ENCODE measurements at places on chromosomes 1 and 21.

DNA sequence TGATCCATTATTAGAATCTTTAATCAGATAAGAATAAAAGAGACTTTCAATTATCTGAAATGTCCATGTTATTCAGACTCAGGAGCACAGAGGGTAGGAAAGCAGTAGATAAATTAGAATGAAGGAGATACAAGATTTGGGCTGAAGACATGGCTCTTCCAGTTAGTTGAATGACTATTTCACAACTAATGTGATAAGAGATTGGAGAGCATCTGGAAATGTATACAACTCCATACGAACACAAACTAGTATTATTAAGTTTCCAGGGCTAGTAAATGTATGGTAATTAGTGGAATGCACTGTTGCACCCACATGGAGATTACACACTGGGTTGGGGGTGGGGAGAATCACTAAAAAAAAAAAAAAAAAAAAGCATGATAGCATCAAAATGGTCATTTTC is 618.0 kb downstream of the KIF26B start:
- no peak for DNase-seq

GRCh38 chr1:20921285-20921684 is 134.2 kb upstream of the HP1BP3 start:
- DNase-seq: no peak

- no peak for DNase-seq
Observed at GRCh38 chr1:206893380-206893779, 3.9 kb upstream of the IL24 start.

- DNase-seq: no peak
Observed at GRCh38 chr21:17519965-17520609, 7.2 kb downstream of the CXADR start.

DNA sequence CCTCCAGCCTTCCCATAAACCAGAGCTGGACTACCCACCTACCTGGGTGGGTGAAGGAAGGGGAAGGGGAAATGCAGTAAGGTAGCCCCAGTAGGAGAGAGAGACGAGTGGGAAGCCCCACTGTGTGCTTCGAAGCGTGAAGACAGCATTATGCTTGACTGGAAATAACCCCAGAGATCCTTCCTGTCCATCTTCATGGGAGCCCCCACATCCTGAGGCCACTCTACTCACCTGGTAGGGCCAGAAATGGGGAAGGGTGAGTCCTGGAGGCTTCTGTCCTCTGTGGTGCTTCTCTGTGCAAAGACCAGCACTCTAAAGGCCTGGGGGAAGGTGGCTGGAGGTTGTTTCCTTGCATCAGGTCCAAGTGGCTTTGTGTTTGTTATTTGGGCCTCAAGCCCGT is 10.0 kb upstream of the RASSF5 start:
- no peak for DNase-seq

DNA sequence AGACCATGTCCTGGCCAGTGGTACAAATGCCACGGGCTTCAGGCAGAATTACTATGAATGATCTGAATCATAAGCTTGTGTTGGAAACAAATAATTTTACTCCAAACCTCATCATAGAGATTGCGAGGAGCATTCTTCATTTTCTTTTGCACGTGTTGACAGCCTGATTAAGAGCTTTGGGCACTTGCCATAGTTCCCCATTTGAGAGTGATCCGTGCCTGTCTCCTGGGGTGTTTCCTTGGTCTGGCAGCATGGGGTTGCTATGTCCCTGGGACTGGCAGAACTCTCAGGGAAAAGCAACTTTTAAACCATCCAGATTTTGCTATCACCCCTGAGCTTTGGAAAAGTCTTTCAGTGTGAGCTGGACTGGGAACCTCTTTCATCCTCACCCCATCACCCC is 54.3 kb upstream of the KCNJ6 start:
- DNase-seq: no peak

GRCh38 chr1:40462956-40463590 is 12.8 kb downstream of the ZFP69B start:
- DNase-seq: no peak

- DNase-seq: no peak
Observed at GRCh38 chr1:158686111-158687009, at the start of gene SPTA1. Gene SPTA1 (minus strand): TSS chr1:158686715. CDS start chr1:158686517, 198 bp downstream.

GRCh38 chr21:45592208-45592619 is 50.0 kb upstream of the SLC19A1 start:
- DNase-seq: no peak

DNA sequence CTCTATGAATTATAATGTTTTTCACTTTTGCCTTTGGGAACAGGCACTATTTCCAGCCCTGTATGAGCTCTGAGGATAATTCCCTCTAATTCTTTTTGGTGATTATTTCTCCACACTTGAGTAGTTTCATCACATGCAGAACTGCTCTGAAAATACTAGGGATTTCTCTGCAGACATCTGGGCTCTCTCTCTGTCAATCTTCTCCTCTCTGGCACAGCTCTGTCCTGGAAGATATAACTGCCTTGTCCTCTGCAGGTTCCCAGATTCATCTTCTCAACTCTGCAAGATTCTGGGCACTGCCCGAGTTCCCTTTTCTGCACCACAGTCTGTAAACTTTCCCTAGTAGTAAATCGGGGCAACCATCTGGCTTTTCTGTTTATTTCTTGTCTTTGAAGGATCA is 131.3 kb upstream of the FMN2 start:
- DNase-seq: no peak

DNA sequence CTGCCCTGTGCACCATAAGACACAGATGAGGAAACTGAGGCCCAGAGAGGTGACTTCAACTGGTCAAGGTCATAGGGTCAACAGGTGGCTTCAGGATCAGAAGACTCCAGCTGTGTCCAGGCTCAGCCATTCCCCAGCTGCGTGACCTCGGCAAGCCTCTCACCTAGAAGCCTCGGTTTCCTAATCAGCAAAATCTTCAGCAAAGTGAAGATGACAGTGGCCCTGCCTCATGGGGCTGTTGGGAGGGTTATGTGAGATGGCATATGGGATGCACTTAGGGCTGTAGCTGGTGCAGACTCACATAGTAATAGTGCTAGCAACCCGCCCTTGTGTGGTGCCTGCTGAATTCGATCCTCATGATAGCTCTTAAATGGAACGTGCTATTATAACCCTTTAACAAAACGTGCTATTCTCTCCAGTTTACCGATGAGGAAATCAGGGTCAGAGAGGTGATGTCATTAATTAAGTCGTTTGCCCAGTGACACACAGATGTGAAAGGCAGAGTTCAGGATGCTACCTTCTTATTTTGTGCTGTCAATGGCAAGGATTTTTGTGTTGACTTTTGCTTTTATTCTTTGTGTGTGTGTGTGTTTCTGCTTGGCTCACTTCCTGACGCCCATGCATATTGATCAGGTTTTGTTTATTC is 472.9 kb downstream of the MATN1 start:
- DNase-seq: no peak

- DNase-seq: no peak
Observed at GRCh38 chr1:175560192-175560591, 183.2 kb downstream of the TNR start.

DNA sequence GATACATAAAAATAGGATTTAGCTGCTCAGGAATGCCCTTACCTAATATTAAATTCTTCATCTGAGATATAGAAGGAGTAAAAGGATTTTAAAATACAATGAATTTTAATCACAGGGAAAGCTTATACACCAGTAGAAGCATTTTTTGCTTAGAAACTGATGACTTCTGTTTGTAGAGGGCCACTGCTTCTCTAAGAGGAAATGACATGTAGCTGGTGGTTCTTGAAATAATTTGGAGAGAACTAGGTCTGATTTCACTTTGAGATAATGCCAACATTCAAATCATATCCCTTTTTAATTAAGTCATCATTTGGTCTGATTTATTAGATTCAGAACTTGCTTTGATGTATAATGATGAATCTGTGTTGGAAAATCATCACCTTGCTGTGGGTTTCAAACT is 166.6 kb upstream of the SGIP1 start:
- DNase-seq: no peak

DNA sequence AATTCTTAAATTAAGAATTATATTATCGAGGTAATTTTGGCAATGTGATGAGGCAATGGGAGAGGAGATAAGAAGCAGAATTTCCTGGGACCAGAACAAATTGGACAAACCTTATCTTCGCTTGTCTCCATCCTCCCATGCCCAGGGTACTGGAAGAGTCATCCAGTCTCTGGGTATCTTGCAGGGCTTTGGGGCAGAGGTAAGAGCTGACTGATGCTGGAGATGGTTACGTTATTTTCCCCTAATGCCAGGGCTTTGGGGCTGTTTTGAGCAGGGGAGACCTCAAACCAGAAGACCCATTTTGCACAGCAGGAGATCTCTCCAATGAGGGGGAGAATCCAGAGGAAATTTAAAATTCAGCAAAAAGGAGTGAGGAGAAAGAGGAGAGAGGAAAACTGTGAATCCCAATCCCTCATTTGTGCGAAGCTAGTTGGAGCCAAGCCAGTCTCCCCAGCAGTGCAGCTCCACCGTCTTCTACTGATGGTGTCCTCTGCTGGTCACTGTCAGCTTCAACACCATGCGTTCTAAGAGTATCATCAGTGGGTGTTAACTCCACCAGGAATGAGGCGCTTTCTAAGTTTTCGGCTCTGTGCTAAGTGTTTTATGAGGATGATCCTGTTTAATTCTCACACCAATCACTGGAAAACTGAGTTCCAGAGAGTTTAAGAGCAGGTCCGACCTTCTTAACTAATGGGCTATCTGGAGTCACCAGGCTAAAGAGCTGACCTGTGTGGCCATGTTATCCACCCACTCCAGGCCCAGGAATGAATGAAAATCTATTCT is 86.8 kb upstream of the CD34 start:
- peak; percentile 72 for DNase-seq

DNA sequence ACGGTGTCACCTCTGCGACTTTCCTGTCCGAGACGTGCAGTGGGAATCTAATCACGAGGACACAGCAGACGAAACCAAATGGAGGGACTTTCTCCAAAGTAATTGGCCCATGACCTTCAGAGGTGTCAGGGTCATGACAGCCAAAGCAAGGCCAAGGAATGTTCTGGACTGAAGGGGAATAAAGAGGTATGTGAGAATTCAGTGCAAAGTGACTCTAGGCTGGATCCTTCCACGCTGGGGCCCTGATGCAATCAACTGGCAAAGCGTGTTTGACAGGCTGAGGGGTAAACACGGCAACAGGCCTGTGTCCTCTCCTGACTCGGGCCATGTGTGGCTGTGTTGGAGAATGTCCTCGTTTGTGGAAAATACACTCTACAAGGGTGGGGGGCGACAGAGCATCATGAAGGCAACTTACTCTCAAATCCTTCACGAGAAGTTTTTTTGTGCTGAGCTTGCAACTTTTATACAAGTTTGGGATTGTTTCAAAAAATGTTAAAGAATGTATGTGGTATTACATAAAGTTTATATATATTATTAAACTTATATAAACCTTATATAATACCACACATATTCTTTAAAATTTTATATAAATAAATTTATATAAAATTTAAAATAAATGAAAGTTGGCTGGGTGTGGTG is 1.7 kb downstream of the CFAP74 start:
- DNase-seq: no peak

DNA sequence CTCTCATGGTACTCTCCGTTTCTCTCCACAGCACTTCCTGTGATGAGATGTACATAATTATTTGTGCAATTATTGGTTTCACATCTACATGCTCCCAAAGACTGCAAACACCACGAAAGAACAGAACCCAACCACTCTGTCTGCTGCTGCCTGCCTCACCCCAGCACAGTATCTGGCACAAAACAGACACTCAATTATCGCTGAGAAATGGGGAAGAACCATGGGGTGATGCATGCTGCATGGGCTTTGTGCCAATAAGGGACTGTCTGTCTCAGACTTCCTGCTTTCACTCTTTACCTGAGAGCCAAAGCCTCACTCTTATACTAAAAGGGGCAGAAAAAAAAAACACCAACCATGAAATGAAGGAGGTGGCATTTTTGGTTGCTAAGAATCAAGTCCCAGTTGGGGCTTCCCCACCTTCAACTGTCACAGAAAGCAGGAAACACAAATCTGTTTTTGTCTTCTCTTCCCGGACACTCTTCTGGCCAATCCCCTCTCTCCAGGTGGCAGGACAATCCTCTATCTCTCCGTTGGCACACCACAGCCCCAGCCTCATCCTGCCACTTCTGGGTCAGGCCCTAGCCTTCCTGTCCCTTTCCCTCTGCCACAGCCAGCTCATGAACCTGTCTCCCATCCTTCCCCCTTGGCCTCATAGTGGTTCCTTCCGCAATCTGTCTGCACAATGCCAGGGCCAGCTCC is 82.0 kb downstream of the TGFBR3 start:
- no peak for DNase-seq

DNA sequence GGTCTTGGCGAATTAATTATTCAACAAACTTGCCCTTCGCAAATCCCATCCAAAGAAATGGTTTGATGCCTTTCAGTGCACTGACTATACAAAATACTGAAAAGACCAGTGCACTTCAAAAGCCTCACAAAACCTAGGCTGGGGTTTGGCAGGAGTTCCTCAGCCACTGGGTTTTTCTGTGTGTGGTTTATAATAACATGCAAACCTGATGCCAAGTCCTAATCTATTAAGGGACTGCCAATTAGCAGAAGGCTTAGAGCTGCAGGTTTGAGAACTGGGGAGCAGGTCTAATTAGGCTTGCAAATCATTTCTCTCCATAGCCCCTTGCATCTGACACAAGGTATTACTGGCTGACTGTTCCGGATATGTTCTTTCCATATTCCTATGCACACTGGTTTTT is 27.7 kb downstream of the PLPP3 start:
- no peak for DNase-seq

- DNase-seq: no peak
Observed at GRCh38 chr1:118890851-118891384, 97.2 kb downstream of the TBX15 start.

GRCh38 chr1:226487921-226488320 is 60.6 kb upstream of the STUM start:
- DNase-seq: no peak

GRCh38 chr1:215833941-215834729 is 267.0 kb downstream of the KCTD3 start:
- DNase-seq: no peak

DNA sequence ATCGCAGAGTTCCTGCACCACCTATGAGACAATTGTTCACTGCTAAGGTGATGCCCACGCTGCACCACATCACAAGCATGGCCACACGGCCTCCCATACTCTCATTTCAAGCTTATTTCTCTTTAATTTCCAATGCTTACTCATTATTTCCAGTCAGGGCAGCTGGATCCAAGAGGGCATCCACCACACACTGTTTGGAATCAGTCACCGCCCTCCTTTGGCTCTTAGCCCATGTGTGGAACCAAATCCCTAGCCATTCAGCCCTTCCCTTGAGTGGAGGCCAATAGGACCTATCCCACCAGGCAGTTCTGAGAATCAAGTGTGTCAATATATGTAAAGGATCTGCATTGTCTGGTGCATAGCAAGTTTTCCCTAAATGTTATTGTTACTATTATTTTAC is 26.3 kb upstream of the PALMD start:
- no peak for DNase-seq

GRCh38 chr21:15625363-15625762 is 104.4 kb upstream of the USP25 start:
- DNase-seq: no peak

DNA sequence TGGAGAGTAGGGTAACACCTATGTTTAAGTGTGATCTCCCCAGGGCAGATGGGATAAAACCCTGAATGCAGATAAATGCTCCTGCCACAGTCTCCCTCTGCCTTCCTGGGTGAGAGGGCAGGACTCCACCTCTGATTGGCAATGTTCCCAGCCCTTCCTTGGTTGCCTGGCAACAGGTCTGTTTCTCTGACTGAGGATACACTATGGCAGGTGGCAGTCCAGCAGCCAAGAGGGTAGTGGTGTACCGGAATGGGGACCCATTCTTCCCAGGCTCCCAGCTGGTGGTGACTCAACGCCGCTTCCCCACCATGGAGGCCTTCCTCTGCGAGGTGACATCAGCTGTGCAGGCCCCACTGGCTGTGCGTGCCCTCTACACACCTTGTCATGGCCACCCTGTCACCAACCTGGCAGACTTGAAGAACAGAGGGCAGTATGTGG is at the start of gene DCDC2B:
DCDC2B (plus strand) TSS at position 199 of the 438 bp plus-strand sequence; CDS start at position 204, 5 bp downstream.
- DNase-seq: no peak
